ENCODE measurements at places on chromosomes 1 and 21. TPM values are rescaled to one million over a fixed set of nuclear protein-coding genes. Genes with fewer than 3 reads are reported as not detected.

DNA sequence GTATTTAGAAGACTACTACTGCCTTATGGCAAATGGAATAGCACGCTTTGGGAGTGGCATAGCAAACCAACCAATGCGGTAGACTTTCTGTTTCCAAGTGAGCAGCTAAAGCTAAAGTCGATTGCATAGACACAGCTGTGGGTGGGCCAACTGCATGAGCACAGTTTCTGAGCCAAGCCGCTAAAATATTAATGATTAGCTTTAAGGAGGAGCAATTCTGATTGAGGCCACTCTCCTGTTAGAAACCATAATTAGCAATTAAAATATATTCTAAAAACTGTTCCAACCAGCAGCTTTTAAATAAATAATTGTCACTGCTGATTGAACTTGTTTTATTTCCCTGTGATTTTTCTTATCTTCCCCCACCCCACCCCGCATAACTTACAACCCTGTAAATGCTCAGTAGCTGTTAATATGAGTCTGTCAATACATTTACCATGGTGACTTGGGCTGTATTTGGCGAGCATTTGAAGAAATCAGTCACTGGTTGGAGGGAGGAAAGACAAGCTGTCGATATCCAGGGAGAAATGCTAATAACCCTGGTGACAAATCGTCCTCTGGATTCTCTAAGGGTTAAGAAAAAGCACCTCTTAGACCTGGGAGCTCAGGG is 32.2 kb downstream of the RNF220 start:
- H3K27ac ChIP-seq, result no peak overlapping the region
- H3K4me3 ChIP-seq, result no peak overlapping the region
- no peaks in the 10 kb centered on the region for H3K27me3 ChIP-seq
- no peaks in the 10 kb centered on the region for H3K36me3 ChIP-seq
- no peak for DNase-seq

DNA sequence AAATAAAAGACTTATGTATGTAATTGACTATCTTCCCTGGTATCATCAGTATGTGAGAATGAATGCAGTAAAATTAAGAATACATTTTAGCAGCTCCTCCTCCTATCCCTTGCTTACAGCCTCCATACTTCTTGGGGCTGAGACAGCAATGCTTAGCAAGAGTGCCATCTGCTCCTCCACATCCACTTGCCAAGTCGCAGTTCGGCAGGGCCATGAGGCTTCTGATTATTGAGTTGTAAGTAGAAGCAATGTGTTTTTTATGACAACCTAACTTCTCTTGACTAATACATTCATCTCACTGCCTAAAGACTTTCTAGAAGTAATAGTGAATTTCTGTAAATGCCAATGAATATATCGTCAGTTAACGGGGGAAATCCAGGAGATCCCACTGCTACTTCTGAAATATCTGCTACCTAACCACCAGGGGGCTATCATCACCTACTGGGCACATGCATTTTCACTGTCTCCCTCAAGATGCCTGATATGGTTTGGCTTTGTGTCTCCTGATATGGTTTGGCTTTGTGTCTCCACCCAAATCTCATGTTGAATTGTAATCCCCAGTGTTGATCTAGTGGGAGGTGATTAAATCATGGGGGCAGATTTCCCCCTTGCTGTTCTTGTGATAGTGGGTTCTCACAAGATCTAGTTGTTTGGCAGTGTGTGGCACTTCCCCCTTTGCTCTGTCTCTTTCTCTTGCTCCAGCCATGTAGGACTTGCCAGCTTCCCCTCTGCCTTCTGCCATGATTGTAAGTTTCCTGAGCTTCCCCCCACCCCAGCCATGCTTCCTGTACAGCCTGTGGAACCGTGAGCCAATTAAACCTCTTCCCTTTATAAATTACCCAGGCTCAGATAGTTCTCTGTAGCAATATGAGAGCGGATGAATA is 59.6 kb downstream of the EXTL2 start:
- DNase-seq, result no peak
- peaks cover 6% of the 10 kb centered on the region for H3K4me1 ChIP-seq
- H3K27ac ChIP-seq, result no peak overlapping the region
- no peaks in the 10 kb centered on the region for H3K27me3 ChIP-seq
- no peak overlapping the region for H3K4me3 ChIP-seq

The RUSC1 gene
- 11.9 TPM for total RNA-seq

GRCh38 chr21:33273044-33273443 is 6.9 kb downstream of the IL10RB start:
- H3K27me3 ChIP-seq, result no peaks in the 10 kb centered on the region
- H3K4me3 ChIP-seq, result no peak overlapping the region
- H3K4me1 ChIP-seq, result peaks cover 4% of the 10 kb centered on the region
- no peak for DNase-seq
- H3K27ac ChIP-seq, result no peak overlapping the region

DNA sequence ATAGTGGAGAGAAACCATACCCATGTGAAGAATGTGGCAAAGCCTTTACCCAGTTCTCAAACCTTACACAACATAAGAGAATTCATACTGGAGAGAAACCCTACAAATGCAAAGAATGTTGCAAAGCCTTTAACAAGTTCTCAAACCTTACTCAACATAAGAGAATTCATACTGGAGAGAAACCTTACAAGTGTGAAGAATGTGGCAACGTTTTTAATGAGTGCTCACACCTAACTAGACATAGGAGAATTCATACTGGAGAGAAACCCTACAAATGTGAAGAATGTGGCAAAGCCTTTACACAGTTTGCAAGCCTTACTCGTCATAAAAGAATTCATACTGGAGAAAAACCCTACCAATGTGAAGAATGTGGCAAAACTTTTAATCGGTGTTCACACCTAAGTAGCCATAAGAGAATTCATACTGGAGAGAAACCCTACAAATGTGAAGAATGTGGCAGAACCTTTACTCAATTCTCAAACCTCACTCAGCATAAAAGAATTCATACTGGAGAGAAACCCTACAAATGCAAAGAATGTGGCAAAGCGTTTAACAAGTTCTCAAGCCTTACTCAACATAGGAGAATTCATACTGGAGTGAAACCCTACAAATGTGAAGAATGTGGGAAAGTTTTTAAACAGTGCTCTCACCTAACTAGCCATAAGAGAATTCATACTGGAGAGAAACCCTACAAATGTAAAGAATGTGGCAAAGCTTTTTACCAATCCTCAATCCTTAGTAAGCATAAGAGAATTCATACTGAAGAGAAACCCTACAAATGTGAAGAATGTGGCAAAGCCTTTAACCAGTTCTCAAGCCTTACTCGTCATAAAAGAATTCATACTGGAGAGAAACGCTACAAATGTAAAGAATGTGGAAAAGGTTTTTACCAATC is 80.0 kb downstream of the JMJD4 start:
- H3K27ac ChIP-seq, result no peak overlapping the region
- H3K4me1 ChIP-seq, result no peaks in the 10 kb centered on the region
- H3K27me3 ChIP-seq, result no peaks in the 10 kb centered on the region

Measured in heart right ventricle (tissue), 16 donors.